ENCODE measurements at places on chromosomes 3 and 15.

GRCh38 chr15:77031376-77032050, 36.6 kb downstream of the PSTPIP1 start:
- no peak for DNase-seq

DNA sequence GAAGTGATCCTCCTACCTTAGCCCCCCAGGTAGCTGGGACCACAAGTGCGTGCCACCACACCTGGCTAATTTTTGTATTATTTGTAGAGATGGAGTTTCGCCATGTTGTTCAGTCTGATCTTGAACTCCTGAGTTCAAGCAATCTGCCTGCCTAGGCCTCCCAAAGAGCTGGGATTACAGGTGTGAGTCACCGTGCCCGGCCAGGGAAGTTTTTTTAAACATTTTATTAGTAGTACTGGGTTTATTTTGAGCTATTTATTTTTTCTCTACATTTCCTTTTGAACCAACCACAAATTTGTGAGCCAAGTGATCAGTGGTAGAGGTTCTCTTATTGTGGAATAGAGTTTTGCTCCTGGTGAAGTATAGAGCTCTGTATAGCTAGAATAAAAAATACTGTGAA, 33.7 kb downstream of the ARMC8 start:
- no peak for DNase-seq

DNA sequence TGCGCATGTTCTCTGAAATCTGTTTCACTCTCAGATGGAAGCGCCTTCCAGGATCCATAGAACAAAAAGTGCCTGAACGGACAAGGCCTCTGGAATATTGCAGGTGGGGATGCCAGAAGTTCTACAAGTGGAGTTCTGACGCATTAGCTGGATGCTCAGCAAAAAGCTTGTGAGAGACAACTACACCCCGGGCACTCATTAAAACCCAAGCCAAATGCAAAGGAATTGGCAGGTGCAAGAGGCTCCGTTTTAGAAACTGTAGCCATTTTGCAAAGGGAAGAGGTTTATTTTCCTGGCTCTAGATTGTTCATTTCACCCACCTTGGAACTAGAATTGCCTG, 35.2 kb upstream of the SLC24A5 start:
- DNase-seq, result no peak

DNA sequence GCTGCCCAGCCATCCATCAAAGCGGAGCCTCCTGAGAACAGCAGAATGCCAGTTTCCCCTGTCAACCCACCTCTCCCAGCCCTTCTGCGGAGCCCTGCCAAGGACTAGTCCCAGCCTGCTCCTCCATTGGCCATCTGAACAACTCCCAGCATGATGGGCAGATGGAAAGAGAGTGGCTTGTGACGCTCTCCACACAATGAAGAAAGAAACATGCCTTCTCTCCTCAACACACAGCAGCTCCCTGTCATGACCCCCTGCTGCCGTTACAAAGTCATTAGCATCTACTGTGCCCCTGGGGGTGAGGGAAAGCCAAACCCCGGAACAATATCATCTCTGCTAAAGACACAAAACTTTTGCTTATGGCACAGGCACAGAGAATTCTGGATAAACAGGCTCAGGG, 33.6 kb downstream of the MECOM start:
- DNase-seq, result no peak

DNA sequence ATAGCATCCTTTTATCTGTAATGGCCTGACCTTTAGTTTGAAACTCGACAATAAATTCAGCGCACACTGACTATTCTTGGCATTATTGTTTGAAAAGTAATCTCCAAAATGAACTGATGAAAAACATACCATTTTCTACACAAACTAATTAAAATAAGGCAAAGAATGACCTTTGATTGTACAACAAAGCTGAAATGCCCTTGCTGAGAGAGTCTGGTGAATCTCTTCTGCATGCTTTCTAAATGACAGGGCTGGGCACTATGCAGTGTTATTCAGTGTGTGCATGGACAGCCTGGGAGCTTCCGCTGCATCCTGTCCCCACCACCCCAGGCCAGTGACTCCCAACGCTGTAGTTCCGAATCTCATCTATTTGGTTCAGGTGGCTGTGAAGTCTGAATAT, 530.8 kb downstream of the FOXP1 start:
- DNase-seq, result no peak

GRCh38 chr3:42052484-42053351, 38.4 kb upstream of the TRAK1 start:
- DNase-seq, result no peak

GRCh38 chr3:117409701-117410459, 700.3 kb downstream of the TUSC7 start:
- DNase-seq, result no peak

DNA sequence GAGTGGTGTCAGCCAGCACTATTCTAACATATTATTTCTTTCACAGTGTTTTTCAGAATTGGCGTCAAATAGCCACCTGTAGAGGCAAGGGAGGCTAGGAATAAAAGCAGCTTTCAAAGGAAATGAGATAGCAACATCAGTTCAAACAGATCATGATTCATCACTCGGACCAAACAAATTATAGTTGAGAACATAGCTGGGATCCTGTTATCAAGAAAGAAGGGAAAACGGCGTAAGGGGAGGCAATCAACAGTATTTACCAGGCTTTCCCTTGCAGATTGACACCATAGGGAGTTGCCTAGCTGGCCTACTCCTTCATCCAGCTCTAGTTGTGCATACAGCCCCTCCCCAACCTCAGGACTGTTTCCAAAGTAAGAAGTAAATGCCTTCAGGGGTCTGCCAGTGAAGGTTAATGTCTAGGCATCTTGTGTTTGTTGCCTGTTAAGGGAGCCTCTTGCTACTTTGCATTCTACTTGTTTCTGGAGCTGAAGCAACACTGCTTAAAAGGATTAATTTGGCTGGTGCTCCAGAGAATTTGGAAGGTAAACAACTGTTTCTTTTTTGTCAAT, 286.5 kb downstream of the NSUN3 start:
- DNase-seq, result no peak

- DNase-seq, result no peak
Measured at GRCh38 chr15:80967991-80968510, 21.6 kb downstream of the MESD start.

GRCh38 chr3:33099109-33099645, 2.2 kb upstream of the GLB1 start:
- DNase-seq, result no peak

- DNase-seq, result no peak
Measured at GRCh38 chr15:77097921-77098320, 27.0 kb upstream of the TSPAN3 start.

DNA sequence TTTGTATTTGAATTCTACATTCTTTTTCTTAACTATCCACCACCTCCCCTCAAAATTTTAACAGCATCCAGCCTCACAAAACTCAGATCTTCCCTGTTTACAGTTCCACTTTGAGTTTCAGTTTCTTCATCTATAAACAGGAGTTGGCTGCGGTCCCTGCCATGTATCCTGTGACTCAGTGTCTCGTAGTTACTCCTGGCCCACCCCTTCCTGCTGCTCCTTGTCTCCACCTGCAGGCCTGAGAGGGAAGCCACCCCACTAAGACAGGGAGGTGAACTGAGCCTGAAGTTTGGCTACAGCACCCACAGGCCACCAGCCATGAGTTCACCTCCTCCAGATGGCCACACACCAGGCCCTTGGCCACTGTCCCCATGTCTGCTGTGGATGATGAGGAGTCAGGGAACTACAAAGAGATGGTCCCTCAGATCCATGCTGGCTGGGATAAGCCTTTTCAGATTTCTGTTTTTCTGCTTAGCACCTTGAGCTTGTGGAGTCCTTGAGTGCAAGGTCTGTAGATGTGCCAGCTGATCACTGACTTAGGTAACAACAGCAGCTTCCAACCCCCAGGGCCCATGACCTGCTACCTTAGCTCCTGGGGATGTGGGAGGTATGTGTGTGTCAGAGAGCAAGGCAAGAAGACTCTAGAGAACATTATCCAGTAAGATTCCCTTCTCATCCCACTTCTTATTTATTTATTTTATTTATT, 37.5 kb downstream of the CD86 start:
- DNase-seq, result peak; percentile 12

DNA sequence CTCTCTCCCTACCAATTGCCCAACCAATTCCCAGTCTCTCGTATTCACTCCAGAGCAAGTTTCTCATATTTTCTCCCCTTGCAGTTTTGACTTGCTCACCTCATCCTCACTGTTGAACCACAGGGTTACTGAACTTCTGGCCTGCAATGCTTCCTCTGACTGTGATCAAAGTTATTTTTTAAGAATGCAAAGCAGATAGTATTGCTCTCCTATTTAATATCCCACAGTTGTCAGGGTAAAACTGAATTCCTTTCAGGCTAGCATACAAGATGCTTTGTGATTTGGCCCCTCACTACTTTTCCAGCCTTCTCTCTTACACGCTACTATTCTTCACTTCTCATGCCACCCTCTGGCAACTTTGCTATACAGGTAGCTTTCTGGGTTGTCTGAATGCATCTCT, 80.9 kb downstream of the LRRFIP2 start:
- no peak for DNase-seq

- DNase-seq, result no peak
Measured at GRCh38 chr15:100111125-100112060, 230.4 kb downstream of the ADAMTS17 start.

- no peak for DNase-seq
Measured at GRCh38 chr3:32082721-32083120, 23.7 kb upstream of the GPD1L start.

DNA sequence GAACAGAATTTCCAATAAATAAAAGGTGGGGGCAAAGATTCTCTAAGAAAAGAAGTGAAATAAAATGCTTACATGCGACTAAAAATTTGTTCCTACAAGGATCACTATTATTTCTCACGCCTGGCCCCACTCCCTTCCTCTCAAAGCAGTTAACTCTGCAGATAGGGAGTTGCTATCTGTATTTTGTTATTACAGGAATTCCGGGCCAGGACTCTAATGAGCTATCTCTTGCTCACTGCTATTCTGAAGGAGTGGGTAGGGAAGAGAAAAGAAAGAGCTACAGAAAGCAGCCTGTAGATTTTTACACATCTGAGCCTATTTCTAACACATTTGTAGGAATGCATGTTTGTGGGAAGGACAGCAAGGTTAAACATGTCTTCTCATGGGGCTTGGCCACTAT, 140.4 kb downstream of the PCCB start:
- DNase-seq, result no peak

- DNase-seq, result no peak
Measured at GRCh38 chr3:2741516-2741915, 368.7 kb downstream of the IL5RA start.

DNA sequence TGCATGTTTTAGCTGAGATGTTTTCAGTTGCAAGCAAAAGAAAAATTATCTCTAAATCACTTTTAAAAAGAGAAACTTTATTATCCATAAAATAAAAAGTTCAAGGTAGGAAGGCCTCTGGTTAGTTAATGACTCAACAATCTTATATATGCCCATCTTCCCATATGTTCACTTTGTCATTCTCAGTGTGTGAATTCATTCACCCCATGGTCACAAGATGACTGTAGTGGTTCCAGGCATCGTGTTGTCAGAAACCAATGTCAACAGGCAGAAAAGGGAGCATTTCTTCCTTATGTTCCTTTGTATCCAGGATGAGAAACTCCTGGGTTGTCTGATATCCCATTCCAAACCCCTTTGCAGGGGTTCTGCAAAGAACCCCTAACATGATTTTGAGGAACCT, 119.9 kb upstream of the RAP2B start:
- DNase-seq, result no peak

- no peak for DNase-seq
Measured at GRCh38 chr15:87527416-87527815, 729.1 kb downstream of the NTRK3 start.

- no peak for DNase-seq
Measured at GRCh38 chr3:170689296-170689829, 103.5 kb upstream of the SLC7A14 start.

- DNase-seq, result no peak
Measured at GRCh38 chr3:56288258-56288657, 180.0 kb downstream of the ERC2 start.
